ENCODE measurements at places on chromosomes 4 and X. TPM values are rescaled to one million over a fixed set of nuclear protein-coding genes. Genes with fewer than 3 reads are reported as not detected.
A peak's percentile ranks its signal among the peaks of the same experiment; 100 is the strongest.

GRCh38 chrX:97308171-97308570, 424.5 kb downstream of the RPA4 start:
- no peak for DNase-seq

DNA sequence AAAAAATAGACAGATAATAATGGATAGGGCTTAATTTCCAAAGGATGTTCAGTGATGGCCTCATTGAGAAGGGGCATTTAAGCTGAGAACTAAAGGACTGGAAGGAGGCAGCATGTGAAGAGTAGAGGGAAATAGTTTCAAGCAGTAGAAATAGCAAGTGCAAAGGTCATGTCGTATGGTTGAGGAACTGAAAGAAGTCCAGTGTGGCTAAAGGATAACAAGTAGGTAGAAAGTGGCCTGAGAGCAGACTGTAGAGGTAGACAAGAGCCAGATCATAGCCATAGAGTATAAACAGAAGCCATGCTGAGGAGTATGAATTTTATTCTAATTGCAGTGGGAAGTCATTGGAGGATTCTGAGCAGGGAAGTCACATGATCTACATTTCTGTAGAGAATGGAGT, 72.3 kb downstream of the GRIA3 start:
- no peak for DNase-seq

DNA sequence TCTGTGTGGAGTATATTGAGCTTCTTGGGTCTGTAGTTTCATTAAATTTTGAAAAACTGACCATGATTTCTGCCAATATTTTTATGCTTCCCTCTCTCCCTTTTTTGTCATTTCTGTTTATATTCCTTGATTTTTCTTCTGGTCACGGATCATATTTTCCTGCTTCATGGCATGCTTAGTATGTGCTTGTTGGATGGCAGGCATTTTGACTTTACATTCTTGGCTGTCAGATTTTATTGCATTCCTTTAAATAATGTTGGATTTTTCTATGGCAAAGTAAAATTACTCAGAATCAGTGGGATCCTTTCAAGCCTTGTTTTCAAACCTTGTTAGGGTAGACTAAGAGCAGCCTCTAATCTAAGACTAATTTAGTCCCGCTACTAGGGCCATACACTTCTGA, 531.8 kb downstream of the IL15 start:
- no peak for DNase-seq

- DNase-seq, result no peak
These were observed 109.9 kb upstream of the LIMCH1 start for GRCh38 chr4:41427931-41428600.

- DNase-seq, result no peak
These were observed 6.8 kb upstream of the ABLIM2 start for GRCh38 chr4:8165374-8165896.

- DNase-seq, result no peak
These were observed 15.0 kb downstream of the RPS4X start for GRCh38 chrX:72262077-72262476.

DNA sequence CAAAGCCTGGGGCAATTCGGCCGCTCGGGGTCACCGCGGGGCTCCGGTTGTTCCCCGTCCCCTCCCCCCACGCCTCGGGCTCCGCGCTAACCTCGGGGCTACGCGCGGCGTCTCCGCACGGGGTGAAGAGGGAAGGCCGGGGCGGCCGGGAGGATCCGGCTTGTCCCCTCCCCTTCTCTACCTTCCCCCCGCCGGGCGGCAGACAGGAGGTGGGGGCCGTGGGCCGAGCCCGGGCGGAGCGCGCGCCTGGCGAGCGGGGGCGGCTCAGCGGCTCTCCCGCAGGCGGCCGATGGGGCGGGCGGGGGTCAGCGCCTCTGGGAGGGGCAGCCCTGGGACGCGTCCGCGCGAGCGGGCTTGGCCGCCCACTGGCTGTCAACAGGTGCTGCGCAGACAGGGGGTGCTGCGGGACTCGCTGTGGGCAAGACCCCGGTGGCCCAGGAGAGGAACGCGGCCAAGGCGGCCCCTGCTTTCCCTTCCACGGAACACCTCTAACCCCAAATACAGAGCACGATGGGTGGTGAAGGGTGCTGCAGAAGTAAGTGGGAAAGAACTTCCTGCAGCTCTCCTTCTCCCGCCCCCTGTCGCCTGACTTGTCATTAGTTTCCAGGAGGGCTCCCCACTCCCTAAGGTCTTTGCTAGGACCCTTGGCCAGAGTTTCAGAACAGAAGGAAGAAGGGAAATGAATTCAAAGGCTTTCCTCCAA, at the start of gene PDGFC:
TSS of gene PDGFC (minus strand) at position 124 of the 703 bp plus-strand sequence. CDS start 896 bp downstream, outside the sequence.
- DNase-seq, result peak; percentile 69

- peak; percentile 87 for DNase-seq
These were observed 46.9 kb downstream of the ACOX3 start for GRCh38 chr4:8393593-8394038.

DNA sequence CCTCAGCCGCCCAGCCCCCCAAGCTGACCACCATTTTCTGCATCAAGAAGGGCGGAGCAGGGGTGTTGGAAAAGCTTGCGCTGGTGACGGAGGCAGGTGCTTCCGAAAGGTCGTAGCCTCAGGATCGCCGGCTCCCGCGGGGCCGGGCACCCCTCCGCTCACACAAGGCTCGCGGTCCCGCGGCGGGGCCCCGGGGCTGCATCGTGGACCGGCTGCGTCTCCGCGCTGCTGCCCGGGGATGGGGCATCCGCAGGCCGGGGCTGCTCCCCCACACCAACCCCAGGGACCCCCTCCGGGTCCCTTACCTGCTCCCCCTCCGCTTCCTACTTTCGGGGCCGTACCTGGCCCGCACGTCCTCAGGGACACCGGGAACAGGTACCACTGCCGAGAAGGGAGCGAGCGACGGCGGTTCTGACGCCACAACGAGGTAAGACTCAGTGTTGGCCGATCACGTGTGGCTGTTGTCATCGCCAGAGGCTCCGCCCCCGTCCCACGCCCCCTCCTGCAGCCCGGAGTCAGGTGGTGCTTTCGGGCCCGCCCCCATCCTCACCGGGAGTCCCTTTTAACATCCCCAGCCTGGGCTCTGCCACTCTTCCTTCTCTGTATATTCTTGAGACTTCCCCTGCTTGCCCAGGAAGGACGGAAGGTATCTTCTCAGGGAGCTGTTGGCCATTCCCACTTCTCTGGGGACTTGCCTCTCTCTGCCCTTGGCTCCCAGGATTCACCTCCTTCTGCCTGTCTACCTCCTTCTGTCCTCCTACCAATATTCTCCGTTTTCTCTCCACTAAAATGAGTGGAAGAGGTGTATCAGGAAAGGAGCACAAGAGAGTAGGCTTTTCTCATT, at the start of gene BEX2:
TSS of gene BEX2 (minus strand) at position 436 of the 844 bp plus-strand sequence. CDS start 1,014 bp downstream, outside the sequence.
- peak; percentile 81 for DNase-seq

GRCh38 chr4:145819853-145820181, 118.8 kb downstream of the ZNF827 start:
- DNase-seq, result no peak

GRCh38 chr4:47675806-47676205, 162.1 kb downstream of the CORIN start:
- no peak for DNase-seq

DNA sequence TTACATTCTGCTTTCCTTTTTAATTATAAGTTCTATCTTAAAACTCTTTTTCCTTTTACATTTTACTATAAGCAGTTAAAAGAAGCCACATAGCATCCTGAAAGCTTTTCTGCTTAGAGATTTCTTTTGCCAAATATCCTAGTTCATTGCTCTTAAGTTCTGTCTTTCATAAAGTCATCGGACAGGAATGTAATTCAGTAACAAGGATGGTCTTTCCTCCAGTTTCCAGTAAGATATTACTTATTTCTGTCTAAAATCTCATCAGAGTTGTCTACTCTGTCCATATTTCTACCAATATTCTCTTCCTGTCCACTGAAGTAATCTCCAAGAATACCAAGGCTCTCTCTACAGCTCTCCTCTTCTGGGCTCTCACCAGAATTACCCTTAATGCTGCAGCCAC, 37.5 kb upstream of the ADH1C start:
- no peak for DNase-seq

GRCh38 chr4:22434895-22435294, 81.0 kb downstream of the ADGRA3 start:
- peak; percentile 37 for DNase-seq

- DNase-seq, result peak; percentile 0
These were observed 9.9 kb downstream of the MXD4 start for GRCh38 chr4:2251795-2252529.

DNA sequence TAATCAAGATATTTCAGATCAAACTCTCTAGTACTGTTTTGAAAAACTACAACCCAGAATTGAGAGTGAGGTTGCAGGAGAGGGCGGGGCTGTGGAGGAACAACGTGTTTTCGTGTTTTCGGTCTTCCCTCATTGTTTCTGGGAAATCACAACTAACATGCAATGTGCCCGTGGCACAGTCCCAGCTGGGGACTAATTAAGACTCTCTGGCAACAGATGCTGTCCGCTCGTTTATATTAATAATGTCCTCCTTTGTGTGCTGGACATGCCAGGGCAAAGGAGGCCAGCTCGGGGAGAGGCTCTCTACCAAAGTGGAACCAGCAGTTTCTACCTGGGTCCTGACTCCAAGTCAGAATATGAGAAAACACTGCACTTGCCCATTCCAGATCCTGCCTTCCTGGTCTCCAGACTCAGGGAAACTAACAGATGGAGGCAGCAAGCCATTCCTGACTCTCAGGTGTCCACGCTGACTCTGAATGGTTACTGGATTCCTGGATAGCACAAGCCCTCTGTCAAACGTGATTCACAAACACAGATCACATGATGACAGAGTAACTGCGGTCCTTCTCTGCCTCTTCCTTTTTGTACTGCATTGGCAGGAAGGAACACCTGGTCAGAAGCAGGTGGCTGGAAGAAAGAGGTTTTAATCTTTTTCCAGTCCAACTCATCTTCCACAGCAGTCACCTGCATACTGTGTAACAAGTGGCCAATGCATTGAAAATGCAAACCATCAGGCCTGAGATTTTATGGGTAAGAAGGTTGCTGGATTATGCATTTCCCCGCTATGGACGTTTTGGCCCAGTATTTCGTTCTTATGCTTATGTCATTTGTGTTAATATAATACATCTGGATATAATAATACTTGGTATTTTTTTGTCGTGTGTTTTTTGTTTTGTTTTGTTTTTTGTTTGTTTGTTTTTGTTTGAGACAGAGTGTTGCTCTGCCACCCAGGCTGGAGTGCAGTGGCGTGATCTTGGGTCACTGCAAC, 65.0 kb downstream of the COQ2 start:
- DNase-seq, result no peak

- DNase-seq, result no peak
These were observed 73.7 kb upstream of the SLC25A43 start for GRCh38 chrX:119325456-119325855.

- no peak for DNase-seq
These were observed 1.1 kb downstream of the LDOC1 start for GRCh38 chrX:141175786-141176185.

- no peak for DNase-seq
These were observed 181.6 kb upstream of the LEF1 start for GRCh38 chr4:108350332-108350731.

DNA sequence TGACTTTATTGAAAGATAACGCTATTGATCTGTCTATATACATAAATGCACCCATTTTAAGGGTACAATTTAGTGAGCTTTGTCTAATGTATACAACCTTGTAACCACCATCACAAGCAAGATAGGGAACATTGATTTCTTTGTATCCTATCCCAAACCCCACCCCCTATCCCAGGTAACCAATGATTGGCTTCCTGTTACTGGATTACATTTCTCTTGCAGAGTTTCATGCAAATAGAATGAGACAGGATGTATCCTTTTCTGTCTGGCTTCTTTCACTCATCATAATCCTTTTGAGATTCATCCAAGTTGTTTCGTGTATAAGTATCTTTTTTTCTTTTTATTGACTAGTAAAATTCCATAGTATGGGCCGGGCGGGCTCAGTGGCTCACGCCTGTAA, 1.6 kb upstream of the GRIPAP1 start:
- no peak for DNase-seq

GRCh38 chrX:57900975-57901374, 9.3 kb downstream of the ZXDA start:
- DNase-seq, result peak; percentile 3

GRCh38 chr4:183602557-183603027, 56.4 kb downstream of the RWDD4 start:
- DNase-seq, result no peak

SLC25A5 gene
- 231 TPM for total RNA-seq

CABS1 gene
- total RNA-seq, result not detected

SMR3B gene
- total RNA-seq, result not detected

BTC gene
- total RNA-seq, result 0.29 TPM

COL25A1 gene
- 0.74 TPM for total RNA-seq

GRID2 gene
- 1.1 TPM for total RNA-seq

SNX25 gene
- 14.8 TPM for total RNA-seq

STPG2 gene
- not detected for total RNA-seq

PNPLA4 gene
- total RNA-seq, result 2.2 TPM

SPIN2A gene
- not detected for total RNA-seq

All from Daoy (cell line).